Esophagus muscularis mucosa (tissue), 4 donors: ENCODE measurements at places on chromosomes 5 and 9. TPM values are rescaled to one million over a fixed set of nuclear protein-coding genes. Genes with fewer than 3 reads are reported as not detected.

GRCh38 chr9:134320126-134320867 is 6.0 kb upstream of the RXRA start:
- DNase-seq, result no peak

- no peak for DNase-seq
Observed at GRCh38 chr5:127299678-127300077, 9.1 kb downstream of the MEGF10 start.

The CCNJL gene
- 0.83 TPM for total RNA-seq

The FCN1 gene
- 1.9 TPM for total RNA-seq

The MYMK gene
- not detected for total RNA-seq

DNA sequence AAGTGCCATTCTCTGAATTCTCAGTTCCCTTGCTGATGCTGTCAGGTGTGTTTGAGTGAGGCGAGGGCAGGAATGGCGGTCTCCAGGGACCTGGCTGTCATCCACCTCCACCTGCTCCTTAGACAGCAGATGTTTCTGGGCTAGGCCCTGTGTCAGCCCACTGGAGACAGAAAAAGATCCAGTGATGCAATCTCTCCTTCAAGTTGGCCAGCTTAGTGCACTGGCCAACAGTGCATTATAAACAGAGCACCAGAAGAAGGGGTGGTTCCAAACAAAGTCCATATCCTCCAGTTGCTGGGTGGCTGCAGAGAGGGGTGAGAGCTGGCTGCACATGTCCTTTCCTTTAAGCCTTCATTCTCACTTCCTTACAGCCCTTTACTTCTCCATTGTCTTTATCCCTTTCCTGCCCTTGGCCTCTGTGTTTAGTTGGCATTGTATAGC is 26.5 kb downstream of the NANS start:
- no peak for DNase-seq

The IL3 gene
- total RNA-seq, result not detected

The NUDT2 gene
- 45.3 TPM for total RNA-seq

The SH3TC2 gene
- 0.84 TPM for total RNA-seq

DNA sequence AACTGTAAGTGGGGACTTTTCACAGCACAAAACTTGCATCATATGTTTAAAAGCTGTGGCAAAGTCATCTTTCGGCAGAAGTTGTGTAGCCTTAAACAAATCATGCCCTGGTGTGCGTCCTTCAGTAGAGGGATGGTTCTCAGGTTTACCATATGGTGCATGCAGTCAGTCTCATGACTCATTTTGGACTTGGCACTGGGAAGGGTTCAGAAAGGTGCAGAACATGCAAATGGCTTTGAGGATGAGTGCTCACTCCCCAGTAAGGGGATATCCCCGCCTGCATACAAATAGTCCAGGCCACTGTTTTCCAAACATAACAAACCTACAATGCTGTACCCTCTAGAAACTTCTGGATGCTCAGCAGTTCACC is 260.3 kb downstream of the NDUFS4 start:
- DNase-seq, result no peak

The ANKRD34B gene
- not detected for total RNA-seq

The C5orf34 gene
- total RNA-seq, result 0.42 TPM

GRCh38 chr5:66892716-66893115 is 296.5 kb downstream of the MAST4 start:
- no peak for DNase-seq

DNA sequence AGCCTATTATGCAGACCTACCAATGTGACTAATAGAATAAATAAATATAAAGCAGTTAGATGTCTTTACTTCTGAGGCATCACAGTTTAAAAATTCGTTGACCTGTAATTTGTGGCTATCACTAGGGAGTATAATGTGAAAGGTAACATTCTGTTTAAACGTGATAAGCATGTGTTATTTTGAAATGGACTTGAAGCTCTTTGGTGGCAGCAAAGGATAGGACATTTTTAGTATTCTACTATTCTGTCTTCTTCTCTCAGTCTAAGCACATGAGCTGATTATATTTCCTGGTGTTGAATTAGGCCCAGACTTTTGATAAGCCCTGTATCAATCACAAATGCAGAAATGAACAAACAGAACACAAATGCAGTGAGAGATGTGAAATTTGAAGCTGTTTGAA is 974.0 kb upstream of the CDH10 start:
- DNase-seq, result no peak

The F2RL2 gene
- 2.8 TPM for total RNA-seq

DNA sequence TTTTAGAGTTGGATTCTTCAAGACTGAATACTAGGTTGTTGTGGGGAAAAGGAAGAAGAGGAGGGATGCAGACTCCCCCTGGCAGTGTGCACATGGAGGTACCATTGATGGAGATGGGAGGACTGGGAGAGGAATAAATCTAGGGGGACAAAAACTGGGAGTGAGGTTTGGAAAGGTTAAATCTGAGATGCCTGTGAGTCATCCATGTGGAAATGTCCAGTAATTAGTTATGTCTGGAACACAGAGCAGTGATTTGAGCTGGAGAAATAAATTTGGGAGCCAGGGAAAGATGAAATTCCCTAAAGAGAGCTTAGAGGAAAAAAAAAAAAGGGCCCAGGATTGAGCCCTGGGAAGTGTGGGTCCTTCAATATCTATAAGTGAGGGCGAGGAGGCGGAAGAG is 8.0 kb upstream of the CCIN start:
- DNase-seq, result no peak

GRCh38 chr9:134809826-134810225 is 70.8 kb upstream of the FCN2 start:
- no peak for DNase-seq

- no peak for DNase-seq
Observed at GRCh38 chr5:158884827-158885518, 214.7 kb downstream of the EBF1 start.

DNA sequence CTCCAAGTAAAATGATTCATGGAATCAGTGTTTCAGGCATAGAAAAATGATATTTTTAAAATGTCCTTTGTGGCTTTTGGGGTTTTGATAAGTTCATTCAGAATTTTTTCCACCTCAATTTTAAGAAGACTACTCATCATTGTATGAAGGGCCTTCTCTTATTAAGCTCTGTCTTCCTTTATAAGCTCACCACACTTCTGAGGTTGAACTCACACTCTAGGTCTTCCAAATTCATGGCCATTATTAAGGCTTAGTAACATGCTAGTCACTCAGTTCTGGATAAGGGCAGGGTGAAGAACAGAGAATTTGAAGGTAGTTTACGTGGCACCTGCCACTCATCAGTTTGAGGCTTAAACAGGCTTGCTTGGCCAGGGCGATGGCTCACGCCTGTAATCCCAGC is 4.2 kb downstream of the MELK start:
- no peak for DNase-seq

GRCh38 chr5:133889271-133889905 is 79.0 kb downstream of the C5orf15 start:
- DNase-seq, result no peak

DNA sequence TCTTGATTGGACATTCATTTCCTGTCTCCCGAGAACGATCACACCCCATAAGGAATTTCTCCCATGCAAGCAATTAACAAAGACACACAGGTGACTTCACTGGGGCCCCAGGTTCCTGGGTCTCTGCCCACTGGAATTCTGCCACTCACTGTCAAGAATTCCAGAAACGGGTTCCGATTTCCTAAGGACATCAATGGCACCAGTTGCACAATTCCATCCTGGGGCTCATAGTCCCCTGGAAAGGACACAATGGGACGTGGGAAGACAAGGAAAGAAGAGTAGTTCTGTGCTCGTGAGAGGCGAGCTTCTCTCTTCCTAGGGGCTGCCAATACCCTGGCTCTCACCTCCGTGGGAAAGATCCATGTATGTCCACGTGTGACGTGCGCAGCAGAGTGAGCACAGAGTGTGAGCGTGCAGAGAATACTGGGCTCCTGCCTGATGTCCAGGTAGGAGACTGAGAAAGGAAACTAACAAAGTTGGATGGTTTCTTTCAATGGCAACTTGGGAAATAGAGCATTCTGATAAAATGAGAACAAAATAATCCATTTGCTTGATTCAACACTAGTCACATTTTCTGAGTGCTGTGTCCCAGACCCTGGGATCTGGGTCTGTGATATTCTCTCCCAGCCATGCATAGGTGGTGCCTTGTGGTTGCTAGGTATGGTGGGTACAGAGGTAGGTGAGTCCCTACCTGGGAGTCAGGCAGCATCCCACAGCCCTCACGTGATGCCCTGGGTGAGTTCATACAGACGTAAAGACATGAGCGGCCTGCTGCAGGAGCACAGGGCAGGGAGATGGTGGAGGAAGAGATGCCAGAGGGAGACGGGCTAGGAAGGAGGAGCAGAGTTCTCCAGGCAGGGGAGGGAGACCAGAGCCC is 159.8 kb downstream of the COL23A1 start:
- DNase-seq, result peak; percentile 47

DNA sequence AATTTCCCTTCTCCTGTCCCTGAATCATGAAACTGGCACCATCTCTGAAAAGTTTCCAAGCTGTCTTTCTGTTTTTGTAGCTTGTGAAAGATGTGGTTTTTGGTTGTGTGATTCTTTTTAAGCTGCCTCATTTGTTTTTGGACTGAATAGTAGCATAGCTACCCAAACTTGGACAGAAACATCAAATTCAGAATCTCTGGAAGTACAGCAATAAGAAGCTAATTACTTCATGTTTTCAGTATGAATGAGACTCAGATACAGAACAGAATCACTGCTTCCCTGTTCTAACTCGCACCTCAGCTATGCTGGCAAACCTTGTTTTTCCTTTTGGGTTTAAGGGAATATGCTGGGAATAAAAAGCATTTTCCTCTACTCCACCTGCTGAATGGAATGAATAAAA is 101.0 kb downstream of the FGF1 start:
- no peak for DNase-seq

The ZDHHC11 gene
- total RNA-seq, result 10.0 TPM

The INSL4 gene
- not detected for total RNA-seq

GRCh38 chr9:71895117-71895516 is 15.9 kb downstream of the ABHD17B start:
- no peak for DNase-seq

The FAM169A gene
- 1.2 TPM for total RNA-seq

GRCh38 chr5:90866333-90866732 is 307.7 kb downstream of the ADGRV1 start:
- DNase-seq, result no peak

DNA sequence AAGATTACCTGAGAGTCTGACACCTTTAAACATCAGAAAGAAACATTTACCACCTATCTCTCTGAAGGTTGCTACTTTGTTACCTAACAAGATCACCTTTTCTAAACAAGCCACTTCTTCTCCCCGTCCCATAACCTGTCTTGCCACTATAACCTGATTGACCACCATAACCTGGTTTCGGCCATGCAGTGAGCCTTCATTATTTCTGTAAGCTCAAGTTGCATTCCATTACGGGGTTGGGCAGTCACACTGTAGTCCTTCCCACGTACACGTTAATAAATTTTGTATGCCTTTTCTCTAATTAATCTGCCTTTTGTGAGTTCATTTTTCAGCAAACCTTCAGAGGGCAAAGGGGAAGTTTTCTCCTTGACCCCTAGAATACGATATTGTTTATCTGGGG is 28.0 kb upstream of the CCNG1 start:
- DNase-seq, result no peak

GRCh38 chr5:24112420-24112819 is 532.4 kb downstream of the CDH10 start:
- no peak for DNase-seq

GRCh38 chr5:178308541-178309092 is 76.0 kb upstream of the PHYKPL start:
- no peak for DNase-seq

GRCh38 chr9:89137542-89138462 is 40.8 kb downstream of the SHC3 start:
- no peak for DNase-seq

GRCh38 chr5:179409806-179410205 is 64.5 kb upstream of the ADAMTS2 start:
- DNase-seq, result peak; percentile 66

- DNase-seq, result no peak
Observed at GRCh38 chr5:92163906-92164305, 780.8 kb upstream of the ARRDC3 start.

GRCh38 chr5:150734579-150735384 is 24.0 kb downstream of the DCTN4 start:
- DNase-seq, result no peak

DNA sequence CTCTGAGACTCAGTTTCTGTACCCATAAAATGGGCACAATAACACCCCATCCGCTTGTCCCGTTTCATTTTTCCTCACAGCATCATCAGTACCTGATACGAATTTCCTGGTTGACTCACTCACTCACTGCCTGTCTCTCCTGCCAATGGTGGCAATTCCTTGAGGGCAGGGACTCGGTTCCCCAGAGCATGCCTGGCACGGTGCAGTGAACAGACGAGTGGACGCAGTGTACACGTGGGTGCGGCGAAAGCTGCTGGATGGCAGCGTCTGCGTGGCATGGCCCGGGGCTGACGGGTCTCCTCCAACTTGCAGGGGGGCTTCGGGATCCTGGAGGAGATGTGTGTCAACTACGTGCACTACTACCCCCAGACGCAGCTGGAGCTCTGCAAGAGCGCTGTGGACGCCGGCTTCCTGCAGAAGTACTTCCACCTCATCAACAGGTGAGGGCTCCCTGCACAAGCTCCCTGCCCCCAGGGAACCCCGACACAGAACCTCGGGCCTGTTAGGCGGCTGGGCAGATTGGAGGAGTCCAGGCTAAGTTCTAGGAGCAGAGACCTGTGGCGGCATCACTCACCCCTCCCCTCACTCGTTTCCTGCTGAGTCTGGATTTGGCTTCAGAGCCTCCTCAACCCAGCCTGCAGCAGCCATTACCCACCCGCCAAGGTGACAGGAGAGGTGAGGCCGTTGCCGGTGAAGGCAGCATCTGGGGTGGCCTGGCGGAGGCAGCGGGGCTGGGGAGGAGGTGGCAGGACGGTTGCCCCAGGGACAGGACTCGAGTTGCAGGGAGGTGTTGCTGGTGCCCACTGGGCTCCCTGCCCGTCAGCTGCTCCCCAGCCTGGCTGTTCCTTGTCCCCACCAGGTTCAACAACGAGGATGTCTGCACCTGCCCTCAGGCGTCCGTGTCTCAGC is 20.3 kb downstream of the DBH start:
- no peak for DNase-seq

The RPL35 gene
- total RNA-seq, result 2,378 TPM

DNA sequence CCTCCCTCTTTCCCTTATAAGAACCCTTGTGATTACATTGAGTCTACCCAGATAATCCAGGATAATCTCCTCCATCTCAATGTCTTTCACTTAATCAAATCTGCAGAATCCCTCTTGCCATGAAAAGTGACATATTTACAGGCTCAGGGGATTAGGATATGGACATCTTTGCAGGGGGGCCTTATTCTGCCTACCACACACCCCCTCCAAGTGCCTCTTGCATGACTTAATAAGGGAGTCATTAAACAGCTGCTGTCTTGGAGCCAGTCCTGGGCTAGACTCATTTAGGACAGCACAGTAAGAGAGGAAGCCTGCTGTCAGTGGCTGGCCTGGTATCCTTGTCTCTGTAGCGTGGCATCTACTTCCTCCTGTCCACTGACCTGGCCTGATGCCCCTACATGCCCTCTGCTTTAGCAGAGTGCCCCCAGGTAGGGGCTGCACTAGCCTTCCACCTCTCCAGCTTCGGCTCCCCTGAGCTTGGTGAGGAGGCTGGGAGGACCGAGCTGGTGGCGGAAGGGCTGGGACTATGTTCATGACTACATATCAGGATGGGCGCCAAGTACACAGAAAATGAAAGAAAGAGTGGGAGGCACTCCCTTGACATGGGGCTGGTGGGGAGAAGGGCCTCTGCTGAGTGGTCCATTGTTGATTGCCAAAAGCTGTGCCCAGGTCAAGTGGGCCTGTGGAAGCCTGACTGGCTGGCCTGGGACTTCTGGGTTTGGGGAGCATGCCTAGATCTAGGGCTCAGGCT is 17.2 kb downstream of the ENHO start:
- no peak for DNase-seq
